CD4-positive, alpha-beta T cell treated with Interleukin-6 for 4 hours (primary cell): ENCODE measurements at places on chromosomes 3 and 15.

- no peak for DNase-seq
These were observed 1.7 kb downstream of the ANXA2 start for GRCh38 chr15:60396100-60396499.

DNA sequence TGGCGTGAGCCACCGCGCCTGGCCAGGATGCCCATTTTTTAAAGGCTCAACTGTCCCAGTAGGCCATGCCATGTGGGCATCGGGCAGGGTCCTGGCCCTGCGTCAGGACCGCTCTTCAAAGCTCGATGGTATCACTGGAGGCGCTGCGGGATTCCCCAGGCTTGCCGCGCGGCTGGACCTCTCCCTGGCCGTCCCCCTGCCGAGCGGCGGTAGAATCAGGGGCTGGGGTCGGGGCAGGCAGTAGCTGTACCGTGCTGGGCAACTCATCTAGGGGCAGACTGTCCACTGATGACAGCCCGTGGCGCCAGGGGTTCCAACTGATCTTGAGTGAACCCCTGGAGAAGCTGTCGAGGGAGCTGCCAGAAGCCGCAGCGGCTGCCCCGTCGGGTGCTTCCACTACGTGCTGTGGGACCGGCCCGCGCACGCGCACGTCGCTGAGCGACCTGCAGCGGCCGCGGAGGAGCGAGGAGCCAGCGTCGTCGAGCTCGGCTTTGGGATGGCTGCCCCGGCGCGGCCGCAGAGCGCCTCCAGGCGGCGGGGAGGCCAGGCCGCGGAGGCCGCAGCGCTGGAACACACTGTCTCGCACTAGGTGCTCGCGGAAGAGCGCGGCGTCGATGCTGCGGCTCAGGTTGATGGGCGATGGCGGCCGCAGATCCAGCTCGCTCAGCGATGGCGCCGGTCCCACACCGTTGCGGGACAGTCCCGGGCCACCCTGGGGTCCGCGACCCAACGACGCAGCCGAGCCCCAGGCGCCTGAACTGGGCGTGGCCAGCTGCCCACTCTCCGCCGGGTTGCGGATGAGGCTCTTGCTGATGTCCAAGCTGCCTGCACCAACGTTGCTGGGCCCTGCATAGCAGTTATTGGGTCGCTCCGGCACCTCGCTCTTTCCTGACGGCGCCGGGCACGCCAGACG is 5.8 kb downstream of the PRRT3 start:
- DNase-seq: peak; percentile 81

DNA sequence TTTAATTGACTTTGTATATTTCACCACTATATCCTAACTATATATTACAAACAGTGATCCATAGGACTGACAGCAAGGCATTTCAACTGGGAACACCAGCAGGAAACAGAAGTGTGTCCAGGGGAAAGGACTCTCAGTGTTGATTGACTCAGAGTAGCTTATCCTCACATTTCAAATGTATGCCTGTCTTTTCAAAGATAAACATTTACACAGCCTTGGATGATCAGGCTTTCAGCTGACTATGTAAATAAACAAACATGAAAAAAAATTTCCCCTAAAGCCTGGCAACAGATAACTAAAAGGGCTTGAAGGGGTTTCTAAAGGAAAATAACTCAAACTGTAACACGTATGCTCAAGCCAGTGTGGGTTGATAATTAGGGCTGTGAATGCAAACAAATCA is 321.8 kb downstream of the TBC1D5 start:
- DNase-seq: no peak

- DNase-seq: peak; percentile 58
These were observed 40.2 kb upstream of the IDH2 start for GRCh38 chr15:90142216-90143165.

DNA sequence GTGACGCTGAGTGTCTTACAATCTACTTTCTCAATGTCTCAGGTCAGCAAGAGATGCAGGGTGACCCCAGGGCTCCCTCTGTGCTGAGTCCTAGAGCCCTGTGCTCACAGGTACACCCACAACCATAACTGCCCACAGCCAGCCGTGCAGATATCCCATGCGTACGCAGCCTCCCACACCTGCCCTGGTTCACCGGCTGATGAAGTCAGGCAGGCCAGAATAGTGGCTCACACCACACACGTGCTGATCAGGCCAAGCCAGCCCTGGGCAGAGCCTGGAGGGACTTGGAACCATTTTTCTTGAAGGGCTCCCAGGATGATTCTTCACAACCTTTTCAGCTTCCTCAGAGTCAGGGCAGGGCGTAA is 63.6 kb upstream of the RPL32 start:
- no peak for DNase-seq

DNA sequence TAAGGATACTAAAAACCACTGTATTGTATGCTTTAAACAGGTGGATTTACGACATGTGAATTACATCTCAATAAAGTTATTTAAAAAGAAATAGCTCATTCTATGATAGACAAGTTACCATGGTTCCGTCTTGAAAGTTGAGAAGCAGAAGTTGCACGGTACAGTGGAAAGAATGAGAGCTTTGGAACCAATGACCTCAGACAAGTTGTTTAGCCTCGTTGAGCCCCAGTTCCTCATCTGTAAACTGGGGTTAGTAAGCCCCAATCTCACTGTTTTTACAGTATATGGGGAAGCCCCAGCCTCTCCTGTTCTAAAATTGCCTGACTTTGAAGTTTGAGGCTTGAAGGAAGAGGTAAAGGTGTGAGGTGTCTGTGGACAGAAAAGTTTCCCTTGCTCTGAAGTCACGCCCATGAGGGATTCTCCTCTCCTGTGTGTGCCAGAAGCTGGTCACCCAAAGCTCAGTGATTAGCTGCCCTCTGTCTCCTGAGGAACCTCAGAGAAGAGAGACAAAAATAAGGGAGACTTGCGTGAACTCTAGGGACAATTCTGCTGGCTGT is 10.0 kb downstream of the CRYGS start:
- no peak for DNase-seq

DNA sequence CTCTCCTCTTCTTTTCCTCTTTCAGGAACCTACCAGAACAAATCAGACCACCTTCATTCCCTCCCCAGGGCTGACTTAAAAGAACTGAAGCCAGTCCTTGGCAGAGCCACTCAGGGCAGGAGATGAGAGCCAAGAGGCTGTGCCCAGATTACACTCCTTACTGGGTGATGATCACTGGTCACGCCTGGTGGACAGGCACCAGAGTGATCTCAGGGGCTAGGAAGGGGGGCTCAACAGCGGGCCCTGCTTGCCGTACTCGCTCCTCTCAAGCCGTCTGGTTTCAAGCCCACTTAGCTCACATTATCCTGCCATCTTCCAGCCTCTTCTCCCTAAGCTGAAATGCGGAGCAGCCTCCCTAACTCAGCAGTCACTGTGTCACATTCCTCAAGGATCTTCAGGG is 1.7 kb upstream of the FAH start:
- no peak for DNase-seq

- DNase-seq: no peak
These were observed 24.1 kb downstream of the ZNF80 start for GRCh38 chr3:114213292-114213626.

DNA sequence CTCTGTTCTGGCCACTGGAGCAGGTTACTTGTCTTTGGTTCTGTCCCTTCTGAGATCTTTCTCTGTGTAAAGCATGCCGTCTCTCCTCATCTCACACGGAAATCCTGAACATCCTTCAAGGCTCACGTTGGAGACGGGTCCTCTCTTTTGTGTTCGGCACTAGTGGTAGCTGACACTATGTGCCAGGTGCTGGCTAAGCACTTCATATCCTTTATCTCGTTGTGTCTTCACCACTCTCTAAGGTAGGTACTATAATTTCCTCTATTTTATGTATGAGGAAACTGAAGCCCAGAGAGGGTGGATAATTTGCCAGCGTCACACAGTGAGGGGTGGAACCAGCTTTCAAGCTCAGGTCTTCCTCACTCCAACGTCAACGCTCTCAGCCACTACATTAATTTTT is 1.2 kb downstream of the IFT122 start:
- peak; percentile 44 for DNase-seq

- DNase-seq: no peak
These were observed 513.3 kb upstream of the SEMA6D start for GRCh38 chr15:47203993-47204392.

DNA sequence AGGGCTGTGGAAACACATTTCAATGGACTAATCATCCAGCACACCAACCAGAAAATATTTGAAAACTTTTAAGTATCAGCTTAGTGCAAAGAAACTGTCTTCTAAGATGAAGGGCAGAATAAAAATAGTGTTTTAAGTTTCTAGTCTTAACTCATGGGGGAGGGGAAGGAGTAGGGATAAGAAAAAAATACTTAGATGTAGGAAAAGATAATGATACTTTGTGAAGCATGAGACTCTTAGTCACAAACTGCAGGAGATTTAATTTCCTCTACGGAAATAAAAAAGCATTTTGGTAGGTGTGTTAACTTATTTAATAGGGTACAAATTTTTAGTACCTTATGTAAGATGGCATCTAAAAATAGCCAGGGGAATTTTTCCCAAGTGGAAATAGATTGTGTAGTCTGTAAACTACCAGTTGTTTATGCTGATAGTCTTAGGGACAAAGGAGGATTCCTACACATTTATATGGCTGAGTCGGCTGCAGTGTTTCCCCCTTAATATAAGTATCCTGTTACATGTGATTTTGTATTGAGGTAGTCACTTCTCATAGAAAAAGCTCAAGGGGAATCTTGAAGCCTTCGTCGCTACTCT is 78.2 kb upstream of the GBE1 start:
- no peak for DNase-seq

DNA sequence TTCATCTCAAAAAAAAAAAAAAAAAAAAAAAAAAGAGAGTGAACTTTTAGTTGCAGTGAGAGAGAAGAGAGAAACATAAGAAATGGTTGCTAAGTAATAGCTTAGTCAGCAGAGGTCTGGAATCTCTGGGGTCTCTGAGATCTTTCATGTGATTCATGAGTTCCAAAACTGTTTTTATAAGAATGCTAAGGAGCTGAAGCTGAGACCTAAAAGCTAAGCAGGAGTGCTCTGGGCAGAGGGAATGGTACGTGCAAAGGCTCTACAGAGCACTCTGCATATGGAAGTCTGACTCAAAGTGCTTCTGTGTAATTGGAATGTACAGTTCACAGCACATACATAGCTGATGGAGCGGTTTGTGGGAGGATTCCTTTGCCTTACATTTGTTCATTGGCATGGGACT is 66.3 kb upstream of the LRIG1 start:
- DNase-seq: no peak

GRCh38 chr15:40346579-40347558 is 4.0 kb upstream of the PHGR1 start:
- no peak for DNase-seq

GRCh38 chr3:169699536-169700050 is 36.1 kb upstream of the MECOM start:
- DNase-seq: no peak

DNA sequence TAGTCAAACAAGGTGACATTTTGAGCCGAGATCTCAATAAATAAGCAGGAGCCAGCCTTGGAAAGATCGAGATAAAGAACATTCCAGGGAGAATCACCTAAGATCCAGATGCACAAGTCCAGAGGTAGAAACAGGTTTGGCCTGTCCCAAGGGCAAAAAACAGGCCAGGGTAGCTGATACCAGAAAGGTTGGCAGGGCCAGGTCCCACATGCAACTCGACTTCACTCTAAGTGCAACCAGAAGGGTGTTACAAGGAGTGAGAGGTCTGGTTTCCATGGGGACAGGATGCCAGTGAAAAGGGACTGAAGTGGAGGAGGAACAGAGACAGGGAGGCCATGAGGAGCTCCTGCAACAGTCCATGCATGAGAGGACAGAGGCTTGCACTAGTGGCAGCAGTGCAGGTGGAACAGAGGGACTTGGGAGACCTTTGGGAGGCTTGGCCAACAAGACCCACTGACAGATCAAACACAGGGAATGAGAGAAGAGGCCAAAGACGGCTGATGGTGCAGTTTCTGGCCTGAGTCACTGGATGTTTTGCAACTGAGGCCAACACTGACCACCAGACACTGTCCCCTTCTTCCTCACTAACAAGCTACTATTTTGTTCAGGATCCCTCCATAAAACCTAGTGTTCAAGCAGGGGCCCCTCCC is 5.2 kb downstream of the TPRA1 start:
- DNase-seq: no peak

- peak; percentile 98 for DNase-seq
These were observed at the start of the genes MYO9A and SENP8 for GRCh38 chr15:72118017-72118978. MYO9A (minus strand) TSS chr15:72118150; CDS start chr15:72046563, 71,587 bp downstream. SENP8 (plus strand) TSS chr15:72118403; CDS start chr15:72139624, 21,221 bp downstream.

GRCh38 chr3:153967260-153967659 is 153.9 kb upstream of the ARHGEF26 start:
- DNase-seq: no peak

DNA sequence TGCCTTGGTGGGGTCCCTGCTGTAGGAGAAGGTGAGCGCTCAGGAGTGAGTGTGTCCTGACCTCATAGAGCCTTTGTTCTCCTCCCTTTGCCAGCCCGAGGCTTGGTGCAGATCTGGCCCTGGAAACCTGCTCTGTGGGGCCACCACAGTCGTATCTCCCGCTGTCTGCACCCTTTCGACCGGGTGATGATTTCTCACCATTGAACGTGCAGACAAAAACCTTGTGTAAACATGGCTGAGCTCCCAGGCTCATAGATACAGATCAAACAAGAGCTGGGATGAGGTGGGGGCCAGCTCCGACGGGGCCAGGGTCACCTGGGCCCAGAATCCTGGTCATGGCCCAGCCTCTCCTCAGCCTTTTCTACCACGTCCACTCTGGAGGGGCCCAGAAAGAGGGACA is 34.6 kb upstream of the ESYT3 start:
- DNase-seq: no peak

GRCh38 chr3:189839576-189839975 is 208.4 kb downstream of the TP63 start:
- DNase-seq: no peak

DNA sequence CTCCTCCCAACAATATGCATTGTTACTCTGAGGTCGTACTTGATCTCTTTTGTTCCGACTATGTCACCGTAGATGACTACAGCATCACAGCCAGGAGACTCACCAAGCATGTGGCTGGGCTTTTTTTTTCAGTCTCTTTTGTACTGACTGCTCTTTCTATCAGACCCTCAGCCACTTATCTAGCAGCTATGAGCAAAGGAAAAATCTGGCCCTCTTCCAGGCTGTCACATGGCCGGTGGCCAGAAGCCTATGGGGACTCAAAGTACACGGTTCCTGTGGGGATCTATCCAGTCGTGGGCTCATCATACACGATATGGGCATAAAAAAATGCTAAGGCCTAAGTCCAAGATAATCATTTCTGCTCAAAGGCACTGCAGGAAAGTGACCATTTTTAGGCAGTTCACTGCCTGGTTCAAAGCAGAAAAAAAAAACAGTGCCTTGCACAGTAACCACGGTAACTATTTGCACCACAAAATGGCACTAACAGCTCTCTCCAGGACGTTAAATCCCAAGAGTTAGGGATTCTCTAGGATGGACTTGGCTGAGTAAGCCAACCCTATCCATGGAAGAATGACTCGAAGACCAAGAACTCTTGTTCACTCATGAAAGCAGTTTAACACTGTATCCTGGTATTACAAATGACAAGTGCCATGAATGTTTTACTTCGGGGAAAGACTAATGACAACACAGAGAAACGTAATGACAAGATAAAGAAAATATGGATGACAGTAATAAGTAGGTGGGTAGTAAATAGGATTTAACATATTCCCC is 50.3 kb downstream of the SHQ1 start:
- no peak for DNase-seq

- no peak for DNase-seq
These were observed 6.8 kb downstream of the PCSK6 start for GRCh38 chr15:101482526-101483371.

GRCh38 chr3:49172551-49173041 is 1.2 kb downstream of the KLHDC8B start:
- DNase-seq: no peak
